Astrocyte (in vitro differentiated cells and primary cell): ENCODE measurements at places on chromosomes 4 and X.

DNA sequence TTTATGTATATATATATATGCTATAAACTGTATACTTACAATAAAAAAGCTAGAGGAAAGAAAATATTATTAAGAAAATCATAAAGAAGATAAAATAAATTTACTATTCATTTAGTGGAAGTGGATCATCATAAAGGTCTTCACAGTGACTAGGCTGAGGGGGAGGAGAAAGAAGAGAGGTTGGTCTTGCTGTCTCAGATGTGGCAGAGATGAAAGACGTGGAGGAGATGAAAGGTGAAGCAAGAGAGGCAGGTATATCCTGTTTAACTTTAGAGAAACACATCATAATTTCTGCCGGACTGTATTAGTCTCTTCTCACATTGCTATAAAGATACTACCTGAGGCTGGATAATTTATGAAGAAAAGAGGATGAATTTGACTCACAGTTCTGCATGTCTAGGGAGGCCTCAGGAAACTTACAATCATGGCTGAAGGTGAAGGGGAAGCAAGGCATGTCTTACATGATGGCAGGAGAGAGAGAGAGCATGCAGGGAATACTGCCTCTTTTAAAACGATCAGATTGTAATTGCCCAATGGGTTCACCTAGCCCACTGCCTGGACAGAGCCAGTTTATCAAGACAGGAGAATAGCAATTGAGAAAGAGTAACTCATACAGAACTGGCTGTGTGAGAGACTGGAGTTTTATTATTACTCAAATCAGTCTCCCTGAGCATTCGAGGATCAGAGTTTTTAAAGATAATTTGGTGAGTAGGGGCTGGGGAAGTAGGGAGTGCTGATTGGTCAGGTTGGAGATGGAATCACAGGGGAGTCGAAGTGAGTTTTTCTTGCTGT lies 22.1 kb upstream of the RRAGB start:
- DNase-seq: no peak

DNA sequence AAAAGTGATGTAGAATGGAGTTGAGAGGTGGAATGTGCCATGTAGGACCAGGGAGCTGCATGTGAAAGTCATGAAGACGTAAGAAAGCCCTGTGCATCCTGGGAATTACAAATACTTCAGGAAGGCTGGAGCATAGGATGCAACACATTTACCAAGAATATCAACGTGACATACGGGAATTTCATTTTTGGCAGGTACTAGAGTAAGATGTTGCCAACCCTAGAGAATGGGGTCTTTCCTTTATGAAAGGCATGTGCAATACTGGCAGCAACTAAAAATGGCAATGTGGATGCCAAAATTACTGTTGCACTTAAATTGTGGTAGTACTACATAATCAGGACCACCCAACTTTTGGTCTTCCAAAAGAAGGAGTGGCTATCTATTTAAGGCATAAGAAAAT lies 188.0 kb downstream of the COL25A1 start:
- no peak for DNase-seq

DNA sequence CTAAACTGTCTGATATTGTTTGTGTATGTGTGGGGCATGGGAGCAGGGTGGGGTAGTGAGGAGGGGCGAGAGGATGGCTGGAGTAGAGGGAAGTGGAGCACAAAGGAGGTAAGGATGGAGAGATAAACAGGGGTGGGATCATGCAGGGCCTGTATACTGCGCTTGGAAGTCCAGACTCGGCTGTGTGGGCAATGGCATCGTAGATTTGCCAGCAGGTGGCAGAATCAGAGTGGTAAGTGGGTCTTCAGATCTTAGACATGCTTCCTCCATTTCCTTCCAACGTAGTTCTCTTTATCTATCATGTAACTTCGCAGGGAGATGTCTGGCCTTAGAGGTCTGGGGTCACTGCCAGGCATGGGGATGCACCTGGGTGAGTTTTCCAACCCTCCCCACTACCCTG lies 155.5 kb downstream of the PDGFRA start:
- DNase-seq: peak; percentile 10

GRCh38 chr4:11106759-11107158 lies 321.9 kb downstream of the HS3ST1 start:
- DNase-seq: no peak

GRCh38 chrX:38805432-38806389 lies 4.5 kb downstream of the MID1IP1 start:
- peak; percentile 58 for DNase-seq

DNA sequence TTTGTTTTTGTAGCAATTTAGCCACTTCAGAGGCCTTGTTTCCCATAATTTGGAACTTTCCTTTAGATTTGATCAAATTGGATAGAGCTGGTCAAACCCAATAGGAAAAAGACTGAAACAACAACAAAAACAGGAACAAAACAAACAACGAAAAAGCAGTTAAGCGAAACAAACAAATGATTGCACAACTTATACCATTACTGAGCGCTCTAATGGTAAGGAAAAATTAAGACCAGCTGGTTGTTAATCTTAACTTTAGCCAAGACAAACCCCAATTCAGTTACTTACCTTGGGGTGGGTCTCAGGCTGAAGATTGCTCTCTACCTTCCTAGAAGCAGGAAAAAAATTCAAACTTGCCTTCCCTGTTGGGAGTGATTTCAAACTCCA lies 38.3 kb downstream of the SPCS3 start:
- DNase-seq: no peak

DNA sequence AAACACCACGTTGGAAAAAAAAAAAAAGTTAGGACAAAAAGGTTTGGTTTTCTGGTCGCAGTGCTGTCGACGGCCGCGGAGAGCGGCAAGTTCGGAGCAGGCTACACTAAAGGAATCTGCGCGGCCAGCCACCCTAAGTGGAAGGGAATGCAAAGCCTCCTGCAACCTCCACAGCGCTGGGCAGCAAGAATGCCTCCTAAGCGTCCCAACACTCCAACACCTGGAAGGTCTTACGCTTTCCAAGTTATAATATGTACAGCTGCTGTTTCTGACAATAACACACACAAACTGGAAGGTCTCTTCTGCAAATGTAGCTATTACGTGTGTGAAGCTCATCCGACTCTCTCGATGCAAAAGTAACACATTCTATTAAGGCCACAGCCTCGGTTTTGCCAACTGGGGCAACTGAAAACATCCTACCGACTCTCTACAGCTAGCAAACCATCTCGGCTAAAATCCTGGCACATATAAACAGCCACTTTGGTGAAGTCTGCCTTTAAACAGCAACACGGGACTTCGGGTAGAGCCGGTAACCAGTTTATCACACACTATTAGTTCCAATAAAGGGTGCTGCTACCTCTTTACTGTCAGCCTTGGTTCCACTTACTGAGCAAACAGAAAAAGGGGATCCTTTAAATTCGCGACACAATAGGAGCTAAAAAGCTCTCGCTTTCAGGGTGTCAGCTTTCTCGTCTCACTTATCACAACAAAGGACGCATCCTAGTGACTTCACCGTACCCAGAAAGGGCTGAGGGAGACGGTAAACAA lies 895 bp downstream of the SMIM14 start:
- peak; percentile 64 for DNase-seq

DNA sequence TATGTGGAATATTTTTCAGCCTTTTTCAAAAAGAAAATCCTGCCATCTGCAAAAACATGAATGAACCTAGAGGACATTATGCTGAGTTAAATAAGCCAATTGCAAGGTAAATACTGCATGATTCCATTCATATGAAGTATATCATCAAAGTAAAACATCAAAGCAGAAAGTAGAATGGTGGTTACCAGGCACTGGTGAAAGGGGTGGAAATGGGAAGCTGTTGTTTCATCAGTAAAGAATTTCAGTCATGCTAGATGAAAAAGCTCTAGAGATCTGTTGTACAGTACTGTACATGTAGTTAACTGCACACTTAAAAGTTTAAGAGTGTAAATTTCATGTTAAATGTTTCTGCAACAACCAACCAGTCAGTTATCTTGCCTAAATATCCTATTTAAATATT lies 196.8 kb upstream of the ADGRL3 start:
- peak; percentile 19 for DNase-seq

GRCh38 chr4:10925996-10926395 lies 241.4 kb upstream of the CLNK start:
- DNase-seq: peak; percentile 84

- peak; percentile 76 for DNase-seq
These were observed 309.3 kb downstream of the FRMPD4 start for GRCh38 chrX:12447448-12448064.

- DNase-seq: peak; percentile 38
These were observed 32.5 kb downstream of the SORBS2 start for GRCh38 chr4:185779517-185779916.

DNA sequence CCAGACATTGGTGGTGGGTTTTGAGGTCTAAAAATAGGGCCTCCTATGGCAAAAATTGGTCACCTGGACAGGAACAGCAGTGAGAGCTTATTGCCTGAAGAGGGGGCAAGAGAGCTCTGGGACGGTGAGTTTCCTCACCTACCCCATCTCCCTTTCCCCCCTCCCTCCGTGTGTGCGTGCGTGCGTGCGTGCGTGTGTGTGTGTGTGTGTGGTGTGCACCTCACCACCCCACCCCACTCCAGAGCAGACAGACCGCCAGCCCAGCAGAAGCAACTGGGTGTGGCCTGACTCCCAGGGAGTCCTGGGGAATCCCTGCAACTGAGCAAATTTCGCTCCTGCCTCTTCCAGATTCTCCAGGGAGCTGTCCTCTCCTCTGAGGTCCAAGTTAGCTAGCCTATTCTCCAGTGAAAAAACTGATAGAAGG lies 44.7 kb downstream of the PRPS1 start:
- DNase-seq: peak; percentile 66

DNA sequence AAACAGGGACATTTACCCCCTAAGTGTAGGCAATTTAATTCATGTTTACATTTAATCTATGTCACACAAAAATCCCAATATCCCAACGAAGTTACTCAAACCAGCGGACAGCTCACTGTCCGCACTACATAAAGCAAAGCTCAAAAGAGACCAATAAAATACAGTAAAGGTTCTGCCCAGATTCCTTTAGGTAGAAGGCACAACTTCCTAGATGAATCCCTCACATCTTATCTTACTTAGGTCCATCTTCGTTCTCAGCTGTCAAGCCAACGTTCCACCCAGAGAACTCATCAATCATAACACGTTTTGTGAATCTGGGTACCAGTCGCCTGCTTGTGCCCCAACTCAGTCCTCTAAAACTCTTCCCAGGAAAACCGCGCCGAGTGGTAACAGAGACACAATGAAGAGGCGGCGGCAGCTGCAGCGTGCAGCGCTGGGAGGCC lies 1.7 kb downstream of the HNRNPDL start:
- DNase-seq: no peak

- peak; percentile 25 for DNase-seq
These were observed 1.2 kb downstream of the GUCY1A1 start for GRCh38 chr4:155667568-155668511.

GRCh38 chr4:176302283-176303275 lies 17.2 kb upstream of the SPCS3 start:
- DNase-seq: peak; percentile 87

- no peak for DNase-seq
These were observed 283.9 kb downstream of the IDS start for GRCh38 chrX:149221230-149221629.

GRCh38 chr4:94621491-94622080 lies 136.2 kb upstream of the BMPR1B start:
- no peak for DNase-seq

- DNase-seq: no peak
These were observed 10.5 kb upstream of the TIGD2 start for GRCh38 chr4:89100853-89101252.

GRCh38 chr4:90842960-90843359 lies 715.8 kb downstream of the CCSER1 start:
- no peak for DNase-seq

DNA sequence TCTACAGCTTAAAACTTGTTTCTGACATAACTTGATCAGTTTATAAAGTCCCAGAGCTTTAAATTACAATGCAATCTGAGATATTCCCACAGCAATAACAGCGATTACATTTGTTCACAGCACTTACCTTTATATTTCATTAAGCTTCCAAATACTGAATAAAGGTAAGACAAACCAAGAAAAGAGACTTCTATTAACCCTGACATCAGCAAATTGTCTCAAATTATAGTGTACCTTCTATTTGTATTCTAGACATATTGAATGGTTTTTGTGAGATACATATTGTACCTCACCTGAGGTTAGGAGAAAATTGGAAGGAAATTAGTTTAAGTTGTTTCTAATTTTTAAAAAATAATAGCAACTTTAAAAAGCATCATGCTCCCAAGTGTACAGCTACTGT lies 111.9 kb downstream of the HDAC8 start:
- DNase-seq: no peak

DNA sequence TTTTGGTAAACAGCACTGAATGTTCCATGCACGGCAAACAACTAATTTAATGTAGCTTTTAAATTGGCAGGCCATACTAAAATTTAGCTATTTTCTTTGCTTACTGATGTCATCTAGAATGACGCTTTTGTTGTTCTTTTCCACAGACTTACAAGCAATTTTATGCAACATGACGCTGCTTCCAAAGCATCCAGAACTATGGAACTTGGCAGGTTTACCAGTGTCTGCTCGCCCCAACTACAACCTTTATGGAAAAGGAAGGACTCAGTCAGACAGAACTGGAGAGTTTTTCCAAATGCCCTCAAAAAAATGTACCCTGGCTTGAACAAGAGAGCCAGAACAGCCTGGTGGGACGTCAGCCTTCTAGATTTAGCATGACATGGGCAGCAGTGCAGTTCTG lies 58.7 kb downstream of the ANOS1 start:
- peak; percentile 55 for DNase-seq

GRCh38 chr4:70496231-70496630 lies 22.1 kb upstream of the AMTN start:
- DNase-seq: no peak

GRCh38 chr4:649751-650310 lies 24.2 kb downstream of the ATP5ME start:
- DNase-seq: no peak

GRCh38 chrX:34657726-34658070 lies 613 bp upstream of the TMEM47 start:
- no peak for DNase-seq

DNA sequence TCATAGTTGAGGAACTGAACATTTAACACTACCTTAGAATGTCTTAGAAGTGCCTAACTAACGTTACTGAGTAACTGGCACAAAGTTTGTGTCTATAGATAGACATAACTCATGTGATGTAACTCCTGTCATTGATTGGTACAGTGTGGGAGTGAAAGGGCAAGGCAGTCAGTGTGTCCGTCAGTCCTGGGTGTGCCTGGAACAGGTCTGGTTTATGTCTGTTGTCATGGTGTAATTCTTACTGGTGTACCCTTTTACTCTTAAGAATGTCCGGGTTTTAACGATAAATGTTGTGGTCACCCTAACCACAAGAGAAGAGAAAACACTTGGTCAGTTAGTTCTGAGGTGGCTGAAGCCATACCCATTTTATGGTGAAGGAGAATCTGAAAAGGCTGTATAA lies 93.1 kb upstream of the ESX1 start:
- DNase-seq: peak; percentile 48

- no peak for DNase-seq
These were observed 7.9 kb downstream of the ASMTL start for GRCh38 chrX:1444561-1445500.

- DNase-seq: peak; percentile 48
These were observed 219.7 kb downstream of the DCLK2 start for GRCh38 chr4:150297861-150298474.
